ENCODE measurements at places on chromosomes 13 and 19.
A peak's percentile ranks its signal among the peaks of the same experiment; 100 is the strongest.

DNA sequence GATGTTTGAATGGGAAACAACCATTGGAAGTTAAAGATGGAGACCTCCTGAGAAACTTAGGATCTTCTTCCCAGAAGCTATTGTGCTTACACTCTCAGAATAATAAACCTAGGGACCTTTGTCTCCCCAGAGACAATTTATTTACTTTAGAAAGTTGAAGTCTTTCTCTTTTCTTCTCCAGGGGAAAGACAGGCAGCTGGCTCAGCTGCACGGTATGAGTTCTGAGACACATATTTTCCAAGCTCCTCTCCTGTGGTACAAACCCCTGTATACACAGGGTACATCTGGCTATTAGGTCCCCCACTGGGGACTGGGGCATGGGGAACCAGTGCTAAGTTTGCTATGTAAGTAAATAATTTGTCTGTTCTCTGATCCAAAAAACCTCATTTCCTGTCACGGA is 67.5 kb upstream of the POSTN start:
- H3K4me1 ChIP-seq, result no peaks in the 10 kb centered on the region
- no peak for DNase-seq
- H3K36me3 ChIP-seq, result no peaks in the 10 kb centered on the region
- no peaks in the 10 kb centered on the region for H3K27me3 ChIP-seq
- H3K27ac ChIP-seq, result no peak overlapping the region

GRCh38 chr13:49711218-49711863 is 20.1 kb upstream of the EBPL start:
- H3K36me3 ChIP-seq, result peaks cover 32% of the 10 kb centered on the region
- H3K4me1 ChIP-seq, result no peaks in the 10 kb centered on the region
- no peak overlapping the region for H3K27ac ChIP-seq
- H3K27me3 ChIP-seq, result no peaks in the 10 kb centered on the region
- no peak overlapping the region for H3K4me3 ChIP-seq
- no peak for DNase-seq

- no peak overlapping the region for H3K27ac ChIP-seq
- peaks cover 3% of the 10 kb centered on the region for H3K36me3 ChIP-seq
- peaks cover under 1% of the 10 kb centered on the region for H3K4me1 ChIP-seq
- no peak overlapping the region for H3K4me3 ChIP-seq
Observed at GRCh38 chr13:24168392-24168750, 7.9 kb downstream of the SPATA13 start.

DNA sequence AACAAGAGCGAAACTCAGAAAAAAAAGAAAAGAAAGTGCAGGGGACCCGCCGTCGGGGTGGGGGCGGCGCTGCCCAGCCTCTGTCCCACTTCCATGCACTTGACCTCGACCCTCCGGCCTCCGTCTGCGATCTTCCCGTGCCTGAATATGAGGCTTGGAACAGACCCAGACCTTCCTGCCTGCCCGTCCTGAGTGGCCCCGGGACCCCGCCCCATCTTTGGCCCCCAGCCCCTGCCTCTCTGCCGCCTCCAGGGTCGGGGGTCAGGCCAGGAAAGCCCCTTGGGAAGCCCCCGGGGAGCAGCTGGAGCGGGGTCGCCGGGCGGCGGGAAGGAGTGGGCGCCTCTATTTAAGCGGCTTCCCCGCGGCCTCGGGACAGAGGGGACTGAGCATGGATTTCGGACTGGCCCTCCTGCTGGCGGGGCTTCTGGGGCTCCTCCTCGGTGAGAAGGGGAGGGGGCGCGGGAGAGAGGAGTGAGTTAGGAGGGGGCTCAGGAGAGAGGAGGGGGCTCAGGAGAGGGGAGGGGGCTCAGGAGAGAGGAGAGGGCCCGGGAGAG is at the start of gene MADCAM1:
MADCAM1 (plus strand) TSS at position 375 of the 554 bp plus-strand sequence; CDS start at position 389, 14 bp downstream.
- no peak within 1 kb of the TSS for H3K4me3 ChIP-seq
- no peak for DNase-seq
- H3K36me3 ChIP-seq, result peaks cover 2% of the 10 kb centered on the region
- H3K4me1 ChIP-seq, result peaks cover 18% of the 10 kb centered on the region
- no peak within 1 kb of the TSS for H3K27ac ChIP-seq
- H3K27me3 ChIP-seq, result peaks cover 19% of the 10 kb centered on the region

GRCh38 chr19:29643361-29643935 is 21.8 kb upstream of the PLEKHF1 start:
- no peak for DNase-seq
- no peaks in the 10 kb centered on the region for H3K36me3 ChIP-seq
- H3K27ac ChIP-seq, result no peak overlapping the region
- peaks cover 19% of the 10 kb centered on the region for H3K4me1 ChIP-seq

- no peak overlapping the region for H3K4me3 ChIP-seq
- no peak for DNase-seq
- H3K27me3 ChIP-seq, result no peaks in the 10 kb centered on the region
- H3K36me3 ChIP-seq, result peaks cover 36% of the 10 kb centered on the region
Observed at GRCh38 chr13:114324334-114324733, 10.0 kb downstream of the CHAMP1 start.

DNA sequence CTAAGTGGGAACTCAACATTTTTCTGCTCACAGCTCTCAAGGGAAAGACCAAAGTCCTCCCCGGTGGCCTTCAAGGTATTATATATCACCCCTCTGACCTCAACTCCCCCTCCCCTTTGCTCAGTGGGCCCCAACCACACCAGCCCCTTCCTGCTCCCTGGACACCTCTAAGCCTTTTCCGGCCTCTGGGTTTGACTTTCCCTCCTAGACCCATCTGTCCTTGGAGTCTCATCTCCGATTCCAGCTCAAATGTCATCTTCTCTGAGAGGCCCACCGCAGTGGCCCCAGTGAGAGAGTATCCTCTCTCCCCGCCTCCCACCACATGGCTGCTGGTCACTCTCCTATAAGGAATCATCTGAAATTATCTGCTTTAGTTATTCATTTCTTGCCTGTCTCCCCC is 941 bp upstream of the UHRF1 start:
- peak overlapping the region; percentile 59 for H3K4me3 ChIP-seq
- H3K36me3 ChIP-seq, result peaks cover 17% of the 10 kb centered on the region
- peak overlapping the region; percentile 51 for H3K27ac ChIP-seq
- H3K4me1 ChIP-seq, result peaks cover 49% of the 10 kb centered on the region
- H3K27me3 ChIP-seq, result no peaks in the 10 kb centered on the region

- no peak for DNase-seq
- H3K36me3 ChIP-seq, result peaks cover 15% of the 10 kb centered on the region
- peak overlapping the region; percentile 85 for H3K4me3 ChIP-seq
- peaks cover 37% of the 10 kb centered on the region for H3K4me1 ChIP-seq
- no peaks in the 10 kb centered on the region for H3K27me3 ChIP-seq
Observed at GRCh38 chr19:55581145-55581822, 636 bp upstream of the ZNF579 start.

- H3K4me1 ChIP-seq, result peaks cover 64% of the 10 kb centered on the region
- peaks cover 28% of the 10 kb centered on the region for H3K27me3 ChIP-seq
Observed at GRCh38 chr19:41945135-41945766, 13.9 kb downstream of the RABAC1 start.

DNA sequence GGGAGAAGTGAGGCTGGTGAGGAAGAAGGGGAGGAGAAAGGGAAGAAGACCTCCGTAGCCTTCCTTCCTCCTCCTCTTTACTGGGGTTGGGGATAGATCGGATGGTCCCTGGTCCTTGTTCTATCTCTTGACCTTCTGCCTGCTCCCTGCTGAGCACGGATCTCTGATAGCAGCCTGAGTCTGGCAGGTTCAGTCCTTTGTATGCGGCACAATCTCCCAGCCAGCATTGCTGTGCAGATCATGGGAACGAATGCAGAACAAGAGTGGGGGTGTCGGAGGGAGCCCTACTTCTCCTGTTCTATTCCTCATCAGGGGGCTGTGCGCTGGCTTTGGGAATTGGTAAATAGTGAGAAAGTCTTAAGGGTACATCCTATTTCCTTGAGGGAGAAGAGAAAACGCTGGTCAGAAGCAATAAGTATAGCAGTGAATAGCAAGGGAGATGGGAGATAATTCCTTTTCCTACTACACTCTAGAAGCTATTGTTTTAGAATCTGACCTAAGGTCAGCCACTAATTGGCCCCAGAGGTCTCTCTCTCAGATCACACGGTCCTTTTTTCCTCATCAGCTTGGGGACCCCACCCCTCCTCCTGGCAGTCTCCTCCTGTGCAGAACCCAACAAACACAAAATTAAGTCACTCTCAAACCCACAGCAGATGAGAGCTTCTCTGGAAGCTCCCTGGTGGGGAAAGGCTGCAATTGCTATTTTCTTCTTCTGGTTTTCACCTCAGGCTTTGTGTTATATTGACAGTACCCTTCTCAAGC is 41.0 kb downstream of the KL start:
- no peak overlapping the region for H3K4me3 ChIP-seq
- H3K27ac ChIP-seq, result no peak overlapping the region
- H3K4me1 ChIP-seq, result no peaks in the 10 kb centered on the region
- no peak for DNase-seq
- H3K27me3 ChIP-seq, result no peaks in the 10 kb centered on the region
- no peaks in the 10 kb centered on the region for H3K36me3 ChIP-seq

DNA sequence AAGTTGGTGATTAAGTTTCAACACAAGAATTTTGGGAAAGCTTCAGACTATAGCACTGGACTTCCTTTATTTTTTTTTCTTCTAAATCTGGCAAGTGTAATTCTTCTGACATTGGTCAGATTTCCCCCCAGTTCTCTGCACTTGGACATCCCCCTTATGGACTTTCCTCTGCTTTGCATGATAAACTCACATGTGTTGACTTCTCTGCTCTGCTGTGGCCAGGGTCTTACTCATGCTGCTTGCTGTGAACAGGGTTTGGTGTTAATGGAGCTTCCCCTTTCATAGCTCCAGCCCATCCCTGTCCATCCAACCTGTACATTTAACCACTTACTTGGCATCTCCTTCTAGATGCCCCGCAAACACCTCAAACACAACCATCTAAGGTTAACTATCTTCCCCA is 70.5 kb upstream of the SPATA13 start:
- no peaks in the 10 kb centered on the region for H3K4me1 ChIP-seq
- peaks cover 19% of the 10 kb centered on the region for H3K27me3 ChIP-seq
- no peak overlapping the region for H3K27ac ChIP-seq
- H3K4me3 ChIP-seq, result no peak overlapping the region
